Stimulated activated CD8-positive, alpha-beta memory T cell treated with anti-CD3 and anti-CD28 coated beads, Interleukin-4, amount 100 ng/mL, for 1 hour (primary cell): ENCODE measurements at places on chromosomes 2 and 18.
A peak's percentile ranks its signal among the peaks of the same experiment; 100 is the strongest.

DNA sequence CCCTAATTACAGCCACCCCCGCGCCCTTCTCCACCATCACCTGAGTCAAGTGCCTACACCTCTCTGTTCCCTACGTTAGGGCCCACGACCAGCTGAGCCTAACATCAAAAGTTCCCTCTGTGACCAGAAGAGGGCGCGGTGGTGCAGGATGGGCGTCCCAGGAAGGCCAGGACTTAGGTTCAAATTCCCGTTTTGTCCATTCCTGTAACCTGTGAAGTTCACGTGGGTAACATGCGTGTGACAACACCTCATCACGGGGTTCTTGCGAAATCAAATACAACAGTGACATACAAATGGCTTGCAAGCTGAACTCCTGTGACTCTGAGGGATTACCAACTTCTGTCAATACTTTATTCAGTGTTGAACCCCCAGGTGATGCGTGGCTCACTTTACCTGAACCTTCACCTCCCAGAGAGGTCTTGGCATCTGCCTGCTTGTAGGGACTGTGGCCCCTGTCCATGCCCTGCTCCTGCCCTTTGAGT is 207.9 kb downstream of the ARL4C start:
- peak; percentile 46 for DNase-seq

DNA sequence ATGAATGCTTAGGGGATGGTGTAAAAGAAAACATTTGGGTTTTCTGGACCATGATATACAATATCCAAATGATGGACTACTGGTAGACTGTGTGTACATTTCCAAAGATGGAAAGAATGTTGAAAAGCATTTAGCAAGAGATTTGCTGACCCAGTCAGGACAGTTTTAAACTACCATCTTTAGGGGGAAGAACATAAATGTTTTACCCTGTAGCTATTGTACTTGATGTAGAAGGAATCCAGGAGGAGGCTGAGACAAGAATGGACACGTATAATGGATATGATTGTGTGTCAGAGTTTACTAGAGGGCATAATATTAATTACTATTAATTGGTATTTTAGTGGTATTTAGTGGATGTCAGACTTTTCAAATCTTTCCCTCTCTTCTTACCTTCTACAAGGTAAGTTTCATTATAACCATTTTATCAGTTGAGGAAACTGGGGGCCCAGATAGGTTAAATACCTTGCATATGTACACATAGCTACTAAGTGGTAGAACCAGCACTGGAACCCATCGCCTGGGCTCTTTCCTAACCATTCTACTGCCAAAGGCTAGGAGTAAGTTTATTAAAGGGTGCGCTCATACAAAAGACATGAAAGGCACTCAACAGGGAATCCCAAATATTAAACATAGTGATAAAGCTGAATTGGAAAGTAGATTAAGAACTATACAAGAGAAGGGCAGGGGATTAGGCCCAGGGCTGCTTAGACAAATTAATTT is 8.9 kb downstream of the TACR1 start:
- DNase-seq: no peak

DNA sequence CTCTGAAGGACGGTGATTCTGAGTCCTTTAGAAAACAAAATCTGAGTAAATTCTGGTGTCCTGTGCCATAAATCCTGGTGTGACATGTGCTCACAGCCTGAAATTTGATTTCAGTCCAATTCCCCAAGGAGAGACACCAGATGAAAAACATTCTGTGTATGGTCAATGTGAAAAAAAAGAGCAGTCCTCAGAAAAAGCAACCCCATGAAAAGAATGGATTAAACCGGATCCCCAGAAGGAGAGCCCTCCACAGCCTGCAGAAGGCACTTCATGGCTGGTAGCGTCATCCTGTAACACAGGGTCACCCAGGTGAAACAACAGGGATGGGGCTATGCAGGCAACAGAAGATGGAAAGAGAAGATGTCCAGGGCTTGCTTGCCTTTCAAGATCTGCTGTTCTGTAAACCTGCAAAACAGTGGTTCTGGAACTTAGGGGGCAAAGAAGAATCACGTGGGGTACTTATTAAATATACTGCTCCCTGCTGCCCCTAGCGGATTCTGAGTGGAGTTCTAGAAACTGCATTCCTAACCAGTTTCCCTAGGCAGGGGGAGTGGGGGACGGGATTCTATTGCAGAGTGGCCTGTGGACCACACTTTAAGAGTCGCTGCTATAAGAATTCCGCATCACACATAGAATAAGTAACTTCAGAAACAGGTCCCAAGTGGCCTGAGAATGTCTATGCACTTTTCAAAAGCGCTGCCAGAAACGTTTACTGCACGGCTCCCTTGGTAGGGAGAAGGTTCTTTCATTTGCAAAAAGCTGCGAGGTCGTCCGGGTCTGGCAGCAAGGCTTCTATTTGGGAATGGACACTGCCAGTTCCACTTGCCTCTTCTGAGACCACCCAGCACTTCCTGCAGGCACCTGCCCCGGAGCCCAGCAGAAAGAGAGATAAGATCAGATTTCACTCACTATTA is 118.9 kb upstream of the ARL5A start:
- no peak for DNase-seq

GRCh38 chr2:206463685-206464084 is 20.4 kb downstream of the ADAM23 start:
- DNase-seq: no peak

- DNase-seq: no peak
These were observed 82.8 kb downstream of the HRH4 start for GRCh38 chr18:24543086-24543794.

DNA sequence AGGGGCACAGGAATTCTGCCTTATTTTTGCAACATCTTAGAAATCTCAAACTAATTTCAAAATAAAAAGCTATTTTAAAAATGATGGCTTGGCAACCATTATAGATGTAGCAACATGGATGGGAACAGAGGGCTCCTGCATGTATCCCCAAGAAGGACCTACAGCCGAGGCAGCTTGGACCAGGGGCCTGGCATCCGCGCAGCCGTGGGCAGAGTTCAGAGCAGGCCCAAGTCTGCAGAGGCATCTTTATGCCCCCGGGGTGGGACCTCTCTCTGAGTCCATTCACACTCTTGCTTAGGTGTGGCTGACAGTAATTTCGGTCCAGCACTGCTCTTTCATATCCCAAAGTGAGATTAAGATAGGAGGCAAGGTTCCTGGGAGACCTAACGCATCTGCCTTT is 425.8 kb upstream of the MYT1L start:
- DNase-seq: no peak

DNA sequence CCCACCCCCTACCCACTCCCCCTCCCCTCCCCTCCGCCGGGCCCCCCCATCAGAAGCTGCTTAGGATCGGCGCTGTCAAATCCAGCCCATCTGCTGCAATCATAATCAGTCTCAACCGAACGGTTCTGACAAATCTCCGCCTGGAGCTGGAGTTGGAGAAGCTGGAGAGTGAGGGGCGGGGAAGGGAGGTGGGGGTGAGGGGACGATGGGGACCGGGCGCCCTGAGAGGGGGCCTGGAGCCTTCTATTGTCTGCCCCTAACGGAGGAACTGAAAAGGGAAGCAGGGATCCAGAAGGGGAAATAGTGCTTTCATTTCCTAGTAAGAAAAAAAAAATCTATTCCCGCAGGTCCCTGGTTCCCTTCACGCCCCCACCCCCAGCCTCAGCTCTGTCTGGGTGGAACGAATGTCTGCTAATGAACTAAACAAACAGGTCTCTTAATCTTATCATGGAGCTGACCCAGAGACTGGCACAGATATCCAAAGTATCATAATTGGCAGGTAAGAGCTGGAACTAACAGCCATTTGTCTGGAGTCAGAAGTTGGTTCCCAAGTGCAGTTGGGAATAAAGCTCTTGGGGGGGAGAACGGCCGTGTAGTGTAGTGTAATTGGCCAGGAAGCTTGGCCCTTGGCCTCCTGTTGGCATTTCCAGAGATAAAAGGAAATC is 301.2 kb downstream of the NCKAP5 start:
- DNase-seq: no peak

GRCh38 chr2:128622371-128622770 is 303.7 kb upstream of the HS6ST1 start:
- DNase-seq: no peak

DNA sequence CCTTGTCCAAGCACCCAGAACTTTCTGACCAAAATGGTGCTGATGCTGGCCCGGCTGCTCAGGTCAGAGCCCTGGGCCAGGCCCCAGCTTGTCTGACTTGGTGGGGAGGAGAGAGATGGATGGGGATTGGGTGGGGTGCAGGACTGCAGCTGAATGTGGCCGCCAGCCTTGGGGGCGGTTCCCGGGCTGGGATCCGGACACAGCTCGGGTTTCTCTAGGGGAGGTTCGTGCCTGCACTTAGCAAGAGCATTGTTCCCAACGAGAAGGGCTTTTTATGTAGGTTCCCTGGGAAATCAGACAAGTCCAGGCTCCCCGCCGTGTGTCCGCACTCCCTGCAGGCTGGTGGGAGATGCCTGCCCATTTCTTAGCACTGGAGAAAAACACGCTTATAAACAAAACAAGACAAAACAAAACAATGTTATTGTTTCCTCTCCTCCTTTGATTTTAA is 50.5 kb upstream of the HS6ST1 start:
- DNase-seq: no peak

GRCh38 chr18:76674596-76674995 is 147.8 kb upstream of the ZNF236 start:
- DNase-seq: no peak

GRCh38 chr2:43826305-43827250 is 12.1 kb downstream of the ABCG5 start:
- no peak for DNase-seq
